ENCODE measurements at places on chromosomes 7 and 10. TPM values are rescaled to one million over a fixed set of nuclear protein-coding genes. Genes with fewer than 3 reads are reported as not detected.

STEAP4 gene
- polyA plus RNA-seq, result 0.19 TPM

TAS2R3 gene
- polyA plus RNA-seq, result 1.8 TPM

AKR1C8 gene
- 0.49 TPM for polyA plus RNA-seq

PAPOLB gene
- 0.04 TPM for polyA plus RNA-seq

GALNT17 gene
- 3.5 TPM for polyA plus RNA-seq

CXCL12 gene
- 373 TPM for polyA plus RNA-seq

PLXNA4 gene
- polyA plus RNA-seq, result 15.0 TPM

TRIM50 gene
- 0.33 TPM for polyA plus RNA-seq

PNLIPRP3 gene
- polyA plus RNA-seq, result not detected

DNAH11 gene
- polyA plus RNA-seq, result 1.9 TPM

THSD7A gene
- 57.5 TPM for polyA plus RNA-seq

FKBP6 gene
- polyA plus RNA-seq, result 0.56 TPM

HTR5A gene
- polyA plus RNA-seq, result not detected

SRRM3 gene
- polyA plus RNA-seq, result 3.0 TPM
